ENCODE measurements at places on chromosomes 6 and 20.

GRCh38 chr6:116166369-116166768 is 40.4 kb upstream of the COL10A1 start:
- no peak for DNase-seq

GRCh38 chr6:6851059-6851948 is 256.5 kb upstream of the RREB1 start:
- DNase-seq: no peak

DNA sequence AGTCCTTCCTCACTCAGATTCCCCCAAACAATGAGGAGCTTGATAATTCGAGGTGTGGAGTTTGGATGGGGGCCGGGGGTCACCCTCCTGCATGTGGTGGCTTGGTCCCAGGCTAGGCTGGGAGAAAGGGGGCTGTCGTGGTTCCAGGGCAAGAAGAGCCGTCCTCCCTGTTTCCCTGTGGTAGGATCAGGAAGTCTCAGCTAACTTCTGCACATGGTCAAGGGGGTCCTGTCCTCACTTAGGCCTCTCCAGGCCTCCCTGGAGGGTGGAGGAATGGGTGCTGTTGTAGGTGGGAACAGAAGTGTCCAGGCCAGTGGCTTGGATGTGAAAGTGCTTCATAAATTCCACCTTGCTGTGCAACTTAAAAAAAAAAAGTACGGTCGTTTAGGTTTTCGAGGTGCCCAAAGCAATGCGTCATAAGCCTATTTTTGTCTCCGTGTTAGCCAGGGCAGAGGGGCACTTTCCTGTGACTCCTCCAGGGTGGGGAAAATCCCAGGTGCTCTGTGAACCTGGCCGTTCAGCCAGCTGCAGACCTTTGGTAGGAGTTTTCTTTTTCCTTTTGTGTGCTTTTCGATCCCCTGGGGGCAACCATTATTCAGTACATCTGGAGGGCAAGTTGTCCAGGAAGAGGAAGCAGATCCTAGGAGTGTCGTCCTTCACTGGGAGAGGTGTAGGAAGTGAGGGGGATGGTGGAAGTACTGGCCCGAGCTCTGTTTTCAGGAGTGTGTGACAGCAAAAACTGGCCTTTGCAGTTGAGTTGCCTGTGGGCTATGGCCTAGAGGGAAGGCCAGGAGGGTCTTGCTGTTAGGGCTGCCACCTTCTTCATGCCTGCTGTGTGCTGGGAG is 9.6 kb downstream of the IGF2R start:
- DNase-seq: no peak

- no peak for DNase-seq
Measured at GRCh38 chr6:88143421-88144157, 22.6 kb downstream of the CNR1 start.

DNA sequence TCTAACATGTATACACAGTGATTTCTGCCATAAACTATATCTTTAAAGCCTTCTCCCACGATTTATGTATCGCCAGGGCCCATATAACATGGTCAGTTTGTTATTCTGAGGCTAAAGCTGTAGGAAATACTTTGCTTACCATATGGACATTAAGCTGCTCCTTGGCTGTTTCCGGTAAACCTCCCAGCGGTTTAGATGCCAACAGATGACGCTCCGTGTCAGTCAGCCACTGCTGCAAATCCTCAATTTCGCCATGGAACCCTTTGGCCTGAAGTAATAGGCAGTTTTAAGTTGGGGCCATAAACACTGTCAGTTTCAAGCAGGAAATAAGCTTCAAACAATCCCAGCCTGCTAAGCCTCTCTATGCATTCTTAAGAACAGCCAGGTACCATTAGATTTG is 145.4 kb downstream of the DST start:
- no peak for DNase-seq

DNA sequence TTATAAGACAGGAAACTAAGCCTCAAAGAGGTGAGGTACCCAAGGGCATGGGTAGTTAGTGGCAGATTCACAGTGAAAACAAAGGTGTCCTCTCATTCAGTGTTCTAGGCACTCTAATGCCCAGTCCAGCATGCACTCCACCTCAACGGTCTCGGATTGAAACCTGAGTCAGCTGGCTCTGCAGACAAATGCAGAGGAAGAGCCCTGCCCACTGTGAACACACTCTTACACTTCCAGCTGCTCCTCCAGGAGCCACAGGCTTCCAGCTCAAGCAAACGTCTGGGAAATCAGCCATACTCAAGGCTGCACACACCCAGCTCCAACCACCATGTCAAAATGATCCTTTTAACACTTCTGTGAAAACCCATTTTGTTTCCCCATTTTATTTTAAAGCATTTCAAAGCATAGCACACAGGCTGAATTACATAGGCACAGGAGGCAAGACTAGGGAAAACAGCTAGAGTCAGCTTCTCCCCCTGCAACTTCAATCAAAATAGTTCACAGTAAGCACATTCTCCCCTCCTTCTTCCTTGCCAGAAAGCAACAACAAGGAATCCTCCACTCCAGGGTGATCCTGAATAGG is 3.0 kb upstream of the IL17A start:
- no peak for DNase-seq

- DNase-seq: no peak
Measured at GRCh38 chr6:22530506-22530905, 38.9 kb upstream of the HDGFL1 start.

- DNase-seq: no peak
Measured at GRCh38 chr20:46965477-46965876, 70.8 kb downstream of the EYA2 start.

- no peak for DNase-seq
Measured at GRCh38 chr20:20009784-20010253, 7.3 kb upstream of the NAA20 start.

DNA sequence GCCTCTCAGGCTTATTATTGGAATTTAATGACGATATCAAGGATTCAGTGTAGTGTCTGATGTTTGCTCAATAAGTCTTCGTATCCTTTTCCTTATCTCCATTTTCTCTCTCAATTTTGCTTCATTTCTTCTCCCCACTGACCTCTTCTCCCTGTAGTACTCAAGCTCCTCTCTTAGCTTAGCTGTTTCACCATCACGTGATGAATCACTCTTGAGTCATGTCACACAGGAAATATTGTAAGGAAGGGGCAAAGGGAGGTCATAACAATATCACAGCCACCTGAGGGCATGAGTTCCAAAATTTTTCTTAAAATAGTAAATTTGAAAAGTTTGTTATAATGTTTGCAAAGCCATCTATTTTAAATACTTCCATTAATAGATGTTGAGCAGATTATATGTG is 392.2 kb upstream of the MARCKS start:
- no peak for DNase-seq

- no peak for DNase-seq
Measured at GRCh38 chr6:149176971-149177667, 140.4 kb upstream of the TAB2 start.

- DNase-seq: no peak
Measured at GRCh38 chr20:1130058-1130694, 11.8 kb downstream of the PSMF1 start.

- DNase-seq: no peak
Measured at GRCh38 chr6:68834551-68834950, 199.5 kb downstream of the ADGRB3 start.

GRCh38 chr6:23027281-23027680 is 457.9 kb downstream of the HDGFL1 start:
- DNase-seq: no peak

- DNase-seq: no peak
Measured at GRCh38 chr6:155504848-155505607, 49.4 kb upstream of the NOX3 start.

DNA sequence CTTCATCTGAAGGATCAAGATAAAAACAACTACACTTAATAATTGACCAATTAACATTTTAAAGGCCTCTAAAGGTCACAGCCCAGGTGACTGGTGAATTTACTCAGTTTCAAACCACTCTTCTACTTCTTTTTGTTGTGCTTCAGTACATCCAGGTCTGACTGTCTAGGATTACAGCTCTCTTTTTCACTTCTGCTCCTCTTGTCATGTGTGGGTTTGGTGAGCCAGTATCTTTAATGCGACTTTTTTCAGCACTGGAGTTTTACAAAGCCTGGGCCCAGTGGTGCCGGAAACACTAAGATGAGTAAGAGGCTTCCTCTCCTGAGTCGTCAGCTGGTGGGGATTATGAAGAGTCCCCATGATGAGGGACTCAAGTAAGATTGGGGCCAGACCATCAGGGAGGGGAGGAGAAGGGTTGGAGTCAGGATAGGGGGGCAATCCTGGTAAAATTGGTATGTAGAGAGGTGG is 27.0 kb downstream of the HECA start:
- no peak for DNase-seq

DNA sequence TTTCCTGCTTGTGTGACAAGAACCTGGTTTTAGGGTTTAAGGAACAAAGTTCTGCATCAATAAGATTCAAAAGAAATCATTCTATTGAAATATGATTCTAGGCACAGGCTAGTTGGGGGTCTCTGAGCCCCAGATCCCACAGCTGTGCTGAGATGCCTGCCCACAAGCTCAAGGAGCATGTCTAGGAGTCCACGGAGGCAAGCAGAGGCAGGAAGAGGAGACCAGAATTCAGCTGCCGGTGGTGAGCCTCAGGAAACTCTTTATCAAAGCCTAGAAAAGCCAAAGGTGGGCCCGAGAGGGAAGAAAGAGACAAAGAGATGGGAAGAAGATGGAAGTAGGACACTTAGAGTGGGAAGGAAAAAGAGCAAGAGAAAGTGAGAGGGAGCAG is 40.7 kb upstream of the DDR1 start:
- DNase-seq: no peak

- DNase-seq: no peak
Measured at GRCh38 chr6:24477070-24477469, 12.3 kb downstream of the GPLD1 start.

DNA sequence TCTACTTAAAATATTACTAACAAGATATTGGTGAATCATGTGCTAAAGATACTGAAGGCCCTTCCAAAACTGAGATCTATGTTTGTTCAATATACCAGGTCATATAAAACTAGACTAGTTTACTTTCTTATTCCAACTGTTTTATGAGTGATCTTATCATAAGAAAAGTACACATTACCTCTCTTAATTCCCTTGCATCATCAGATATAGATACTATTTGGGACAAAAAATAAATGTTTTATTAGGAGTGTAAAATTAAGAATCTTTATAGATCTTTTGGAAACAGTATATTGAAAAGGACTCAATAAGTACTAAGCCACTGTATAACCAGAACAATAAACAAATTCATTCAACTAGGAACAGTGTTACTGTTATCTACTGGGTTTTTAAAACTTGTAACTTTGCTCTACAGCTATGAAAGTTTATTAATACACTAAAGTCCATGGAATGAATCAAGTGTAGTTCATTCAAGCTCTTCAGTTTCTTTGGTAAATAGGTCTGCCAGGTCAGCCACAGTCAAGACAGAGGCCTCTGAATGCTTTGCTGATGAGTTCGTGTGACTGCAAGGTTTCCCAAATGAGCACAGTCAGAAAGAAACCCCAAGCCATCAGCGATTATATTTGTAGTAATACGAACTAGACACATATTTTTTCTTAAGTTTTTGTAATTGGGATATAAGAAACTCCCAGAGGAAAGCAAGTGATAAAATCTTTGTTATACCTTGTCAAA is 71.8 kb upstream of the FBXO30 start:
- no peak for DNase-seq

DNA sequence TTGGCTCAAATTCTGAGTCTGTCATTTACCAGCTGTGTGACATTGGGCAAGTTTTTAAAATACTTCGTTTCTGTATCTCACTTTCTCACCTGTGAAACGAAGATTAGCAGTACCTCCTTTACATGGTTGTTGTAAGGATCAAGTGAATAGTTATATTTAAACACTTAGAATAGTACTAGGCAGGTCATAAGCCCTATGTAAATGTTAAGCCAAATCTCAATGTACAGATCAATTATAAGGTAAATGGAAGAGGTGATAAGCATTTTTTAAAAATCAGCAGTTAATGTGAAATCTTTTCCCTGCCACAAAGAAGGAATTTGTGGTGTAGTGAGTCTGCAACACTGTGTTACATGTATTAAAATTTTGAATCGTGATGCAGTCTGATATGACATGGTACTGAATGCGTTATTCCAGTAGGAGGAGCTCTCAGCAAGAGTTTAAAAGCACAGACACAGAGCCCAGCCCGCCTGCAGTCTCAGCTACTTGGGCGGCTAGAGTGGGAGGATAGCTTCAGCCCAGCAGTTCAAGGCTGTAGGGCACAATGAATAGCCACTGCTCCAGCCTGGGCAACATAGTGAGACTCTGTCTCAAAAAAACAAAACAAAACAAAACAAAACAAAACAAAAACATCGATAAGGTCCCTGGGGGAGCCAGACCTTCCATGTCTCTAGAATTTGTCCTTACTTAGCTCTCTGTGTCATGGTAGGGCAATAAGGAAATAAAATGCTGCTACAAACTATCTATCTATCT is 46.0 kb downstream of the GTF2H5 start:
- DNase-seq: no peak

GRCh38 chr20:24363031-24363430 is 106.4 kb upstream of the SYNDIG1 start:
- DNase-seq: no peak

GRCh38 chr6:14597090-14597489 is 479.5 kb downstream of the CD83 start:
- no peak for DNase-seq

DNA sequence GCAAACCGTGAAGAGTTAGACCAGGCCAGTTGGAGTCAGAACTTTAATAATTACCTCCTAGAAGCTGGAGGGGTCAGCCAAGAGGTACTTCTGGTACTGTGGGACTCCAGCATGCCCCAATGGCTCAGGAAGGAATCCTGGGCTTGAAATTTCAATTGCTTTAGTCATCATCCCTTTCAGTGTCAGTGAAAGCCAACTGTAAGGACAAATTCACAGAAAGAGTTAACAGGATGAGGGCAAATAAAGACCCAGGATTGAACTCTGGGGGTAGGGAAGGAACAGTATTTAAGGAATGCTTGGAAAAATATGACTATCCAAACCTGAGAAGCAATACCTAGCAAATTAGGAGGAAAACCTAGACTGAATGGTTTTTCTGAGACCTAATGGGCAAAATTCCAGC is 735.1 kb upstream of the MARCKS start:
- no peak for DNase-seq

DNA sequence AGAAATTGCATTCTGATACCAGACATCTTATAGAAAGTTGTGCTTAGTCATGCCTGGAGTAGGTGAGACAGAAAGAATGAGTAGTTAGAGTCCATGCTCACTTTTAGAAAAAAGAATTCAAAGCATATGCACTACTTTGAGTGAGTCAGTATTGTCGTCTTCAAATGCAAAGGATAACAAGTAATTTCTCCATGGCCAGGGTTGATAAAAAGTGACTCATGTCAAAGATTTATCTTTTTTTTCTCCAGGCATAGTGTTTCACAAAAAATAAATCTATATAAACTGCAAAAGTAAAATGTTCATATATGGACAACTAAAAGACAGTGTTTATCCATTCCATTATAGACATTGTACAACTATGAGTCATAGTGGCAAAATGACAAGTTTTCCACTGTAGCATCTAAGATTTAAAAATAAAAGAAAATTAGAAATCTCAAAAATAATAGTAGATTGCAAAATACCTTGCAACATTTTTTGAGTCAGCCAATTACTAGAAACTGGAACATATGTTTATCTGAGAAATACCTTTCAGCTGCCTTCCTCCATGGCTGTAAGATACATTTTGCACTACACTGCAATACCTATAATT is 329.6 kb downstream of the GRIK2 start:
- DNase-seq: no peak
